D721Med (cell line): ENCODE measurements at places on chromosomes 1 and 21.

DNA sequence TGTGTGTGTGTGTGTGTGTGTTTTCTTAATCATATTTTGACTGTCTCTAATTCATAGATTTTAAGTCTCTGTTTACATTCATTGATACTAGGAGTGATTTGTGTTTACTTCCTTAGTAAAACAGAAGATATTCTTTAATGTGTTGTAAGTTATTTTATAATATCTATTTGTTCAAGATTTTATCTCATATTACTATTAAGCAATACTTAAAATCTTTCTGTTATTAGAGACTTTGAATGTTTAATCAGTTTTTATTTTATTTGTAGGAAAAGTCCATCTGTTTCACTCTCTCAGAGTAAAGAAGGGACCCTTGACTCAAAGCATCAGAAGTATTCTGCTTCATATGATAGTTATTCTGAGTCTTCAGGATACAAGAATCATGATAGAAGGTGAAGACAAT, 89.2 kb downstream of the CEP350 start:
- no peak for DNase-seq

DNA sequence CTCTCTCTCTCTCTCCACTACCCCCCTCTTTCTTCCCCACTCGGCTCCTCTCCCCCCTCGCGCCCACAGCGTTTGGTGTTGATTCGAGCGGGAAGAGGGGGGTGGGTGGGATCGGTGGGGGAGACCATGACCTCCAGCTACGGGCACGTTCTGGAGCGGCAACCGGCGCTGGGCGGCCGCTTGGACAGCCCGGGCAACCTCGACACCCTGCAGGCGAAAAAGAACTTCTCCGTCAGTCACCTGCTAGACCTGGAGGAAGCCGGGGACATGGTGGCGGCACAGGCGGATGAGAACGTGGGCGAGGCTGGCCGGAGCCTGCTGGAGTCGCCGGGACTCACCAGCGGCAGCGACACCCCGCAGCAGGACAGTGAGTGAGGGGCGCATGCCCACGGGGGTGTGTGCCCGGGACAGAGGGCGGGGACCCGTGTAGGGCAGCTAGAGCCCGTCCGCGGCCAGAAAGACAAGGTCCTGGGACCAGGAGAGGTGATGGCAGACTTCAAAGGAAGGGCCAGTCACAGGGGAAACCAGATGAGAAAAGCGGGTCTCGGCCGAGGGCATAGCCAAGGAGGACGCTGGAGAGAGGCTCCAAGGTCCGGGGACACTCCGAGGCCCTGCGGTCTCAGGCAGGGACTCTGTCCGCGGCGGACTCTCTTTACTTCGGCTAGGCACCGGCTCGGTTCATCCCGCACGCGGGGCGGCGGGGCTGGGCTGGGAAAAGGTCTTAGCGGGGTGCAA, at the start of gene PRRX1:
TSS of gene PRRX1 (plus strand) at position 39 of the 735 bp plus-strand sequence. CDS start at position 127, 88 bp downstream.
- no peak for DNase-seq

DNA sequence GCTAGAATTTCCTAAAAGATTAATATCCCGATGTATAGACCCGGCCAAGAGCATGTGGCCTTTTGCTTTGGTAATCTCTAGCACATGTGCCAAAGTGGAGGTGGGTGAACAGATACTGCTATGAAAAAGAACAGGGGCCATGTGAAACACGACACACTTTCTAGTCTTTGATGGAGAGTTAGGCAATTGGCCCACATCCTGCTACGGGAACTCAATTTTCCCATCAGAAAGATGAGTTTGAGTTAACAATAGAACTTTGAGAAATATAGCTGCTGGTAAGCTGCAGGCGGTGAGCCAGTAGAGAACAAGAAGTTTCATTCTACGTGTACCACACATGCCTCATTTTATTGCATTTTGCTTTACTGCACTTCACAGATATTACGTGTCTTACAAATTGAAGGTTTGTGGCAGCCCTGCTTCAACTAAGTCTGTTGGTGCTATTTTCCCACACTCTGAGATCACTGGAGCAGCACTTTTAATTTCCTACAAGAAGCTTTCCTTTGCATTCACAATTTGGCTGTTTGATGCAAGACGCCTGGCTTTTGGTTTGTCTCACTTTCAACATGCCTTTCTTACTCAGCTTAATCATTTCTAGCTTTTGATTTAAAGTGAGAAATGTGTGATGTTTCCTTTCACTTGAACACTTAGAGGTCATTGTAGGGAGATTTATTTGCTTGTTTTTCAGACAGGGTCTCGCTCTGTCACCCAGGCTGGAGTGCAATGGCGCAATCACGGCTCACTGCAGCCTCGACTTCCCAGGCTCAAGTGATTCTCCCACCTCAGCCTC, 46.3 kb downstream of the HTR6 start:
- no peak for DNase-seq

DNA sequence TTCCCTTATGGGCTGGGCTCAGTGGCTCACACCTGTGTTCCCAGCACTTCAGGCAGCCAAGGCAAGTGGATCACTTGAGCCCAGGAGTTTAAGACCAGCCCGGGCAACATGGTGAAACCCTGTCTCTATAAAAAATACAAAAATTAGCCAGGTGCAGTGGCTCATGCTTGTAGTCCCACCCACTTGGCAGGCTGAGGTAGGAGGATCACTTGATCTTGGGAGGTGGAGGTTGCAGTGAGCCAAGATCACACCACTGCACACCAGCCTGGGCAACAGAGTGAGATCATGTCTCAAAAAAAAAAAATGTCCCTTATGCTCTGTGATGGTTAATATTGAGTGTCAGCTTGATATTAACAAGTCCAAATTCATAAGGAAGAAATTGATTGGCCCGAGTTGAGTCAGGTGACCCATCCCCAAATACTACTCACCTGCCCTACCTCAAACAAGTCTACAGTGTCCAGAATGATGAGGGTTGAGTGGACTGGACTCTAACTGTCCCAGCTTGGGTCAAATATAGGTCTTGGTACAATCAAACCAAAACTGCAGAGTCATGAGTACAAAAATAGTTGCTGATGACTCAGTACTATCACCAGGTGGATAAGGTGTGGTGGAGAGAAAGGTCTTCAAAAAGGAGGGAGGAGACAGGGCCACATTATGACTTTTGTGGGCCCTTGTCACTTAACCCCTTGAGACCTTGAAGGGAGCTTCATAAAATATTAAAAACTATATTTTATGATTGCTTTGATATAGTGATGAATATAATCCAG, 161.0 kb downstream of the ZNF326 start:
- DNase-seq = no peak

DNA sequence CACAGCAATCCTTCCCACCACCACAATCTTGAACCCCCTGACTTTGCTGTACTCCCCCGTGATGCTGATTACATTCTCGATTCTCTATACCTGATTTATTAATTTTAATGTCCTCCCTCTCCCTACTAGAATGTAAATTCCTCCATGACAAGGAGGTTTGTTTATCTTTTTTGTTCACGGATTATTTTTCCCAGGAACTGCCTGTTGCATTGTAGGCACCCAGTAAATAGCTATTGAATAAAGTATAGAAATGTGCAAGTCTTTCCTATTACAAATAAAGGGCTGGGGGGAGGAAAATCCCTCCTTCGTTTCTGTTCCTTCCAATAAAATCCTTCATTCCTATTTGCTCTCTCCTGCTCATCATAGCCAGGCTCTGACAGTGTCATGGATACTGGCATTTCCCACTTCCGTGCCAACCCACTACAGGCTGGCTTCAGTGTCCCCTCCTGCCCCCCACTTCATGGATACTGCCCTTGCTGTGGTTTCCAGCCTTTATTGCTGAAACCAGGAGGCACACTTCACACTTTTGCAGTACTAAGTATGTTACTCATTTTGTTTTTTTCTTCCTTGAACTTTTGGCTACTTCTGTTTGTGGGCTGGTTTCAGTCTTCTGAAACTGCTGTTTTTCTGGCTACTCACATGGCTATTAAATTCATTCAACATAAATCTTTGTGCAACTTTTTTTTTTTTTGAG, 7.5 kb downstream of the KIF1B start:
- DNase-seq = no peak

DNA sequence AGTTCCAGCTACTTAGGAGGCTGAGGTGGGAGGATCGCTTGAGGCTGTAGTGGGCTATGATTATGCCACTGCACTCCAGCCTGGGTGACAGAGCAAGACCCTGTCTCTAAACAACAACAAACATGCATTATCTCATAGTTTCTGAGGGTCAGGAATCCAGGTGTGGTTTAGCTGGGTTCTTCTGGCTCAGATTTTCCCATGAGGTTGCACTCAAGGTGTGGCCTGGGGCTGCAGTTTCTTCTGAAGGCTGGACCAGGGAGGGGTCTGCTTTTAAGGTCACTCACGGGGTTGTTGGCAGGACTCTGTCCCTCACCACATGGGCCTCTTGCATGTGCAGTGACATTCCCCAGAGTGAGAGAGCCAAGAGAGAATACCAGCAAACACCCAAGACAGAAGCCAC, 77.0 kb downstream of the EPHB2 start:
- DNase-seq = no peak

- no peak for DNase-seq
Observed at GRCh38 chr1:36301220-36301619, 4.9 kb upstream of the SH3D21 start.

DNA sequence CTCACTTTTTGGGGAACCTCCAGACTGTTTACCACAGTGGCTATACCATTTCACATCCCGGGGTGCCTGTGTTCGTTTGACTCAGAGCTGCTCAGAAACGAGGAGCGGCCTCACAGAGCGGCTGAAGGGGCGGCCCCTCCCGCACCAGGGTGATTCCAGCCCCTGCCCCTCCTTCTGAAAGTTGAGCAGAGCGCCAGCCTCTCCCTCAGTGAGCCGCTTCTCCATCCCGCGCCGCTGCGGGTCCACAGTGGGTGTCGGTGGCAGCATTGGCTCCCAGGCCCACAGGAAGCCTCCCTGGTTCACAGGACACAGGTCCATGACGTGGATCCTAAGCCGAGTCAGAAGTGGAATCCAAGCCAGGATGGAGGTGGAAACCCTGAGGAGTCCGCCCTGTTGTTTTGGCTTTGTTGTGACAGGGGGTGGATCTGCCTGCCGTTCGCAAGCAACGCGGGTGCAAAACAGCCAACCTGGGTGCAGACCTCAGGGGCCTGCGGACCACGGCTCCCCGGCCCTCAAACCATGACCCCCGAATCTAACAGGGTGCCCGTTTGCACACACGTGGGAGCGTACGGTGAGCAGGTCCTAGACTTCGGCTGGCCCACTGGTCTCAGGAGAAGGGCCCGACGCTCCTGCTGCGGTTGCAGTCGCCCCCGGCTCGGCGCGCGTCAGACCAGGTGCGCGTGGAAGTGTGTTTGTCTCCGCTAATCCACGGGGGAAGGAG, 186.8 kb upstream of the ARHGEF16 start:
- DNase-seq = no peak

DNA sequence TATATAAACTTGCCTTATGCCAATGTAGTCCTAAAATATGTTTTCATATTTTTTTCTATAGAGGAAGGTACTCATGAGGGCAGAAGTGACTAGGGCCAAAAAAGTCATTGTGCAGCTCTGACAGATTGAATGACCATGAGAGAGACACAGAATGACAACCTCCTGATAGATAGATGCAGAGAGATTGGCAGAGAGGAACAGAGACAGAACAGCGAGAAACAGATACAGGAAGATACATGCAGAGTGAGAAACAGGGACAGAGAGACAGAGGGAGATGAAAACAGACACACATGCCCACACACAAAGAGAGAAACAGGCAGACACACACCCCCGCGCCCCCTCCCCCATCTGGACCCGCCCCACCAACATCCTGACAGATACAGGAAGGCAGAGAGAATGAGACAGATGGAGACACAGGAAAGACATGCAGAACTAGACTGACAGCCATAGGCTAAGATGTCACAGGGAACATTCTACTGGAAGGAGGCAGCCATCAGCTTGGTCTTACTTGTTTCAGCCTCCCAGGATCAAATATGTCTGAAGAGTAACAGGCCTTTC, 211.1 kb downstream of the ST6GALNAC3 start:
- no peak for DNase-seq

GRCh38 chr1:204714861-204715511, 29.4 kb upstream of the LRRN2 start:
- no peak for DNase-seq

- no peak for DNase-seq
Observed at GRCh38 chr1:83503153-83503552, 495.8 kb downstream of the TTLL7 start.

DNA sequence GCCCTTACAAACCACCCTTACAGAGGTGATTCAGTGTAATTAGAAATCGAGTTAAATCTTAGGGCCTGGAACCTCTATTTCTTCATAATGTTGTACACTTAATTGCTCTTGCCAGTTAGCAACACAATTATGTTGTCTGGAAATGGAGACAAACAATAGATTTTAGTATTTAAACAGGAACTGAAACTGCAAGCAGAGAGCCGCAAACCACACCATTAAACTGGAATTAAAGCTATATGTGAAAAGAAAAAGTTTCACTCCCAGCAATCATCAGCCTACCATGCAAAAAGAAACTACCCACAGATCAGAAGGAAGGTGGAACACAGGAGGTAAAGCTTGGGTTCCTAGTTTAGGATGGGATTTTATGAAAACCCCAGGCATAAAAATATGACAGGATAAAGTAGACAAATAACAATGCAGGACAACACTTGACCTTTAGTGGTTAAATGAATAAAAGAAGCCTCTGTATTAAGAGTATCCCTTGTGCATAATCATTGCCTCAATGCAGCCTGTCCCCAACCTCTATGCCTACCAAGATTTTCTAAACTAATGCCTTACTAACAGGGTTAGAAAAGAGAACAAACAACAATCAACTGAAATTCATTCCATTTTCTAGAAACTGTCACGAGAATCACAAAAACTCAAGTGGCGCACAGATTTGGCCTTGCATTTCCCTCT, 304.3 kb upstream of the ESRRG start:
- DNase-seq = no peak

- no peak for DNase-seq
Observed at GRCh38 chr21:32712043-32712442, 15.8 kb downstream of the SYNJ1 start.

- DNase-seq = no peak
Observed at GRCh38 chr1:145962157-145963102, 1.9 kb downstream of the ANKRD34A start.

GRCh38 chr1:205315008-205315618, 6.4 kb downstream of the NUAK2 start:
- DNase-seq = no peak

- no peak for DNase-seq
Observed at GRCh38 chr1:18108299-18109057, 880 bp downstream of the IGSF21 start.

DNA sequence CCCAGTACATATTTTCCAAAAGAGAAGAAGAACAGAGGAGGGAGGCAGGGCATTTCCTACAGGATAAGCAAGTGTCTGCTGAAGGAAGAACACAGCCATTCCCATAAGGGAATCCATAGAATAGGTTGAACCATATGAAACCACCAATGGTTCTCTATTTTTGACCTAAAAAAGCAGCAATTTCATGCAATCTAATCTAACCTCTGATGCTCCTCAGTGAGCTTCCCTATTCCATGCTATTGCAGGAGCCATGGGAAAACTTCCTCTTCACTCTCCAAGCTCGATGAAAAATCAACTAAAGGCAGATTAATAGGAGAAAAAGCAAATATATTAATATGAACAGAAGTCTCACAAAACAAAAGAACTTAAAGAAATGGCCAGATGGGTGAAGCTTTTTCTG, 50.5 kb downstream of the SIPA1L2 start:
- DNase-seq = no peak
